Stimulated activated CD8-positive, alpha-beta memory T cell treated with anti-CD3 and anti-CD28 coated beads, Interleukin-4, amount 100 ng/mL, for 1 hour (primary cell): ENCODE measurements at places on chromosomes 16 and 17.

- DNase-seq, result no peak
Observed at GRCh38 chr17:8487743-8488142, 52.1 kb downstream of the NDEL1 start.

DNA sequence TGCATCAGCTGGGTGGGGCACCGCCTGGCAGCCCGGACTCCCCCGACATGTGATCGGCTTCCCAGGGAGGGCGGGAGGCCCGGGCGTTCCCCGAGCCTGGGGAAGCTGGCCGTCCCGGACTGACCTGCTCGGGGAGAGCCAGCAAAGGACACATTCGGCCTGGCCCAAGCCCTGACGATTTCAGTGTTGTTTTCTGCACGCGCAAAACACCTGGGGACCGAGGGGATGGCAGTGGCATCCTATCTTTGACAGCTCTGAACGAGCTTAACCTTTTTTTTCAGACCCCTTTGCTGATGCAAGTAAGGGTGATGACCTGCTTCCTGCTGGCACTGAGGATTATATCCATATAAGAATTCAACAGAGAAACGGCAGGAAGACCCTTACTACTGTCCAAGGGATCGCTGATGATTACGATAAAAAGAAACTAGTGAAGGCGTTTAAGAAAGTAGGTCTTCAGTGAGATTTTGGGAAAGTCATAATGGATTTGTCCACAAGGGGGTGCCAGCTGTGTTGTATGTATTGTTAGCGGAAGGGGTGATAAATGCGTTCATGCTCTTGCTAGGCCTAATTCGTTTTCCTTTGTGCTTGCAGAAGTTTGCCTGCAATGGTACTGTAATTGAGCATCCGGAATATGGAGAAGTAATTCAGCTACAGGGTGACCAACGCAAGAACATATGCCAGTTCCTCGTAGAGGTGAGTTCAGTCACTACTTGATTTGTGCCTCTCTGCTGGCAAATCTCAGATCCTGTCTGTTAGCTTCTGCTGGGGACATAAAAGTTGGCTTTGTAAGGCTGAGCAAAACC lies 1.0 kb downstream of the EIF1 start:
- DNase-seq, result no peak

- DNase-seq, result peak; percentile 14
Observed at GRCh38 chr17:55295411-55296170, 30.8 kb downstream of the HLF start.

DNA sequence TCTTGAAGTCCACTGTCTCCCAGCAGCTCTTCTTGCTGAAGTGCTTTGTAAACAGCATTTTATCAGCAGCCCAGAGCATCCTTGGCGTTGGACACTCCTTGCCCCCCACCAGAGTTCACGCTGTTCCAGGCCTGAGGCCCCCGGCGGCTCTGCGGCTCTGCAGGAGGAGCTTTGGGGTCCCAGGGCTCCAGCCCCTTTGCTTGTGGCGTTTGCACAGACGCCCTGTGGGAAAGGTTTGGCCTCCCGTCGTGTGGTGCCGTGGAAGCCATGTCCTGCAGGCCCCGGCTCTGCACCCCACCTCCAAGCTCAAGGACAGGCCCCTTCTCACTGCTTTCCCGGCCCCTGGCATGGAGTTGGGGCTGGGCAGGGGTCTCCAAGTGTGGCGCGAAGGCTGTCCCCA lies 14.1 kb downstream of the METRNL start:
- no peak for DNase-seq

DNA sequence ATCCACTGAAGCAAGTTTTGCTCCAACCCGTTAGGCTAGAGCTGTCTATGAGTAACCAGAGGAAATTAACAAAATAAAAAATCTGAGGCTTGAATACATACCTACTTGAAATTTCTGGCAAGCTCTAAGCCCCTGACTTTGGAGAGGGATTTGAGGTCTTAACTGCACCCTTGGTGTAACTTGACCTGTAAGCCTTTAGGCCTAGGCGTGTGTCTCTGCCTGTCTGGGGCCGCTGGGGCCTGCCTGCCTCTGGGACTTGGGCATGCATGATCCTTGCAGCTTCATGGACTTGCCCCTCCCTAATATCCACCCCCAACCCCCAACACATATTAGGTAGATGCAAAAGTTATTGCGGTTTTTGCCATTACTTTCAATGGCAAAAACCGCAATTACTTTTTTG lies 3.7 kb upstream of the CDC42EP4 start:
- no peak for DNase-seq

DNA sequence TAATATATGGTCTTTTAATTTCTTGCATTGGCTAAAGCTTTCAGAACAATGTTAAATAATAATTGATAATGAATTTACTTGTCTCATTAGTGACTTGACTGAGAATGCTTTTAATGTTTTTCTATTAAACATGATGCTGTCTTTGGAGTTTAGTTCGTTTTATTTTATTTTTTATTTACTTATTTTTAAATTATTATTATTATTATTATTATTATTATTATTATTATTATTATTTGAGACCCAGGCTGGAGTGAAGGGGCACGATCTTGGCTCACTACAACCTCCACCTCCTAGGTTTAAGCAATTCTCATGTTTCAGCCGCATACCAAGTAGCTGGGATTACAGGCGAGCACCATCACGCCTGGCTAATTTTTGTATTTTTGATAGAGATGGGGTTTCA lies 4.4 kb downstream of the OR3A3 start:
- DNase-seq, result no peak
